ENCODE measurements at places on chromosomes 1 and 21.
A peak's percentile ranks its signal among the peaks of the same experiment; 100 is the strongest.

- DNase-seq = no peak
Measured at GRCh38 chr1:5220421-5220820, 566.0 kb downstream of the AJAP1 start.

- no peak for DNase-seq
Measured at GRCh38 chr1:56200442-56200841, 378.9 kb downstream of the PLPP3 start.

GRCh38 chr21:41957991-41958766, 4.4 kb upstream of the C2CD2 start:
- no peak for DNase-seq

DNA sequence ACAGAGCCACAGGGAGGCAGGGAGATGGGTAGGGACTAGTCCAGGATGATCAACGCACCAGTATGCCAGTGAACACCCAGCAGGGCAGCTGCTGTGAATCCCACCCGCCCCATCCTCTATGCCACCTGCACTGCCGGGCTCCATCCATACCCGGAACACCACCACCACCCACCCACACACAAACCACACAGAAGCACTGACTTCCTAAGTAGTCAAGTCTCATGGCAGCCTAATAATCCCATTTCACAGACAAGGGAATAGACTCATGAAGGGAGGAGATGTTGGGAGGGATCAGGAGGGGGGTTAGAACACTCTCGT, 6.3 kb downstream of the DRAXIN start:
- DNase-seq = no peak

- DNase-seq = no peak
Measured at GRCh38 chr1:2115702-2116341, 65.6 kb downstream of the PRKCZ start.

- no peak for DNase-seq
Measured at GRCh38 chr1:221217029-221217428, 337.8 kb downstream of the HLX start.

DNA sequence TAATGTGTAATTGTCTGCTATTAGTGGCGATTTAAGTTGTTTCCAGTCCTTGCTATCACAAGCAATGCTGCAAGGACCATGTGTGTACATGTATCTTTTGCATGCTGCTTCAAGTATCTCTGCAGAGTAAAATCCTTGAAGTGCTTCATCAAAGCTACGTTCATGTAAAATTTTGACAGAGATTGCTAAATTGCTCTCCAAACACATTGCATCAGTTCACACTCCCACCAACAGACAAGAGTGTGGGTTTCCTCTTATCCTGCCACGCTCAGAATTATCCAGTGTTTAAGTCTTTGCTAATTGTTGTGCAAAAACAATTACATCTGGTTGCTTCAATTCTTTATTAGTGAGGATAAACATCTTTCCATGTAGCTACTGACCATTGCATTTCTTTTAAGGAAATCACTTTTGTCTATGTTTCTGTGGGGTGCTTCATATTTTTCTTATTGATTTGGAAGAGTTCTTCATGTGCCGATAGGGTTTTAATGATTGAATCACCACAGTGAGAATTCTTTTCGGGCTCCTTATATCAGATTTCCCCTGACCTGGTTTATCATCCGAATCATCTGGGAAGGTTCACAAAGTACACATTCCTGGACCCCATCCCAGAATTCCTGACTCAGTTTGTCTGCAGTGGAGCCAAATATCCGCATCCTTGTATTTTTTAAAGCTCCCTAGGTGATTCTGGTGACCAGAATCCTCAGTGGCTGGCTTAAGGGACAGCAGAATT, 56.3 kb upstream of the GALNT2 start:
- no peak for DNase-seq

GRCh38 chr1:65067491-65068201, 80.4 kb upstream of the AK4 start:
- DNase-seq = peak; percentile 64

GRCh38 chr1:5329068-5329739, 663.0 kb downstream of the NPHP4 start:
- no peak for DNase-seq

GRCh38 chr1:218866507-218866906, 307.2 kb upstream of the LYPLAL1 start:
- DNase-seq = no peak

DNA sequence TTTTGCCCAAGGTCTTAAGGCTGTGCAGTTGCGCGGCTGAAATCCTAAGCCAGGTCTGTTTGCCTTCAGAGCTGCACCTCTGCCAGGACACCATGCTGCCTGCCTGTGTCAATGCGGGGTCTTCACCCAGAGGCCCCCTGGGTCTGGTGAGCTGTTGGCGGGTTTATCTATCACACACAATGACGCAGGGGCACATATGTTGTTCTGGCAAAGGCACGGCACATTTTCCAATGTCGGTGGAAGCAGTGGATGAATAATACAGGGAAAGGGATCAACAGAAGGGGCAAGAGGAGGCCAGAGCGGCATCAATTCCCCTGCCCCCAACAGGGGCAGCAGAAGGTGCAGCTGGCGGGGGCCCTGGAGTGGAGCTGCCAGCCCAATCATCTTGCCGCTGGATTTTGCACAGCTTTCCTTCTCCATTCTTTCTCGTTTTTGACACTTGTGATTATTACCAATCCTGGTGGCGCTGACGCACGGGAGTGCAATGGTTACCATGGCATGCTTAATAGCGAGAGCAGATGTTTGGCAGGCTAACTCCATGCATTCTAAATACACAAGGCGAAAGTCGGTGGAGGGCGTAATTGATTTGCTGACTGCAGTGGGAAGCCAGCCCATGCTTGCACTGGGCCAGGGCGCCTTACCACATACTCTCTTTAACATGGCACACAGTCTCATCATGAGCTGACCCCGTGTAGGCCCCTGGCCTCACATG, 45.8 kb upstream of the CYP2J2 start:
- DNase-seq = no peak

GRCh38 chr1:22670352-22670975, 17.4 kb downstream of the C1QB start:
- DNase-seq = no peak

- no peak for DNase-seq
Measured at GRCh38 chr1:16968372-16968771, 12.0 kb downstream of the MFAP2 start.

GRCh38 chr1:150909585-150910180, 16.5 kb upstream of the SETDB1 start:
- DNase-seq = no peak

DNA sequence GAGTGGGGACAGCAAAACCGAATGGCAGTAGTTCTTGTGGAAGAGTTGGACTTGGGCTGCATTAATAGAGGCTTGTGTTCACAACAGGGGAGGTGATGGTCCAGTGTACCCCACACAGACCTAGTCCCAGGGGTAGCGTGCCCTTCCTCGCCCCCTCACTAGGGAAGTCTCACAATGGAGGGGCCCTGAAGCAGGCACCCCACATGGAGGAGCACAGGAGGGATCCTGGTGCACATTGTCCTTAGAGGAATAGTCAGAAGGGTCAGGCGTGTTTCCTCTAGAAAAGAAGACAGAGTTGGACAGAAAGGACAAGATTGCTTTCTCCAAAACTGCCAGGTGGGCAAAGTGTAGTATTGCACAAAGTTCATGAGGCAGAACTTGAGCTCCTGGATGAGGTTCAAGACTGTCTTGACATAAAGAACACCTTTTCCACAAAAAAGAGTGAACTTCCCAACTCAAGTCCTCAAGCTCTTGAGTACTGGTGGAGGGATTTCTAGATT, 23.3 kb downstream of the ETNK2 start:
- no peak for DNase-seq

- DNase-seq = no peak
Measured at GRCh38 chr1:173020138-173020750, 30.5 kb downstream of the TNFSF18 start.

Measured in activated CD8-positive, alpha-beta T cell treated with anti-CD3 and anti-CD28 coated beads, Interleukin-2, amount 10 ng/mL, durations not matched to agents 7 days and 5 days (primary cell).